ENCODE measurements at places on chromosomes 6 and 20. TPM values are rescaled to one million over a fixed set of nuclear protein-coding genes. Genes with fewer than 3 reads are reported as not detected.

Gene ELOVL2
- total RNA-seq, result 5.9 TPM

Gene ANGPT4
- 0.05 TPM for total RNA-seq

Gene OVOL2
- 0.18 TPM for total RNA-seq

Gene ADGRF1
- total RNA-seq, result 0.45 TPM

Gene MATN4
- total RNA-seq, result not detected

Gene RAD21L1
- not detected for total RNA-seq

Gene LBP
- total RNA-seq, result 459 TPM

Gene OR2B6
- not detected for total RNA-seq

DNA sequence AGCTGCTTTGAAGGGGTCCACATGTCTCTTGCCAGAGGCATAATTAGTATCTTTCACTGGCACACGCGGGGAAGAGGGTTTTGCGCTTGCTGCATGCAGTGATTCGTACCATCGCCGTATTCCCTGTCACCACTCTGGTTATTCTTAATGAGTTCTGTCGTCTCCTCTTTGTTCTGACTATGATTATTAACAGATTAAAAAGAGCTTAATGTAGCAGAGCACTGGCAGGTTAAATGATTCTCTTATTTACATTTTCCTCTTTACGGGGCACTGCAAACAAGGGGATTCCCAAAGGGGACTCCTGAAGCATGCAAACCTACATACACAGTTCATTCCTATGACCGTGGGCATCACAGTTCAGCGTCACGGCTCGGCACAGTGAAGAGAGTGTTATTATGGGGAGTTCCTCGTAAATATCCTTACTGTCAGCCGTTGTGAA, 204.8 kb downstream of the DTNBP1 start:
- DNase-seq, result no peak

GRCh38 chr6:31865205-31866118, 2.8 kb upstream of the NEU1 start:
- DNase-seq, result no peak

GRCh38 chr6:12408752-12409151, 118.6 kb downstream of the EDN1 start:
- no peak for DNase-seq

DNA sequence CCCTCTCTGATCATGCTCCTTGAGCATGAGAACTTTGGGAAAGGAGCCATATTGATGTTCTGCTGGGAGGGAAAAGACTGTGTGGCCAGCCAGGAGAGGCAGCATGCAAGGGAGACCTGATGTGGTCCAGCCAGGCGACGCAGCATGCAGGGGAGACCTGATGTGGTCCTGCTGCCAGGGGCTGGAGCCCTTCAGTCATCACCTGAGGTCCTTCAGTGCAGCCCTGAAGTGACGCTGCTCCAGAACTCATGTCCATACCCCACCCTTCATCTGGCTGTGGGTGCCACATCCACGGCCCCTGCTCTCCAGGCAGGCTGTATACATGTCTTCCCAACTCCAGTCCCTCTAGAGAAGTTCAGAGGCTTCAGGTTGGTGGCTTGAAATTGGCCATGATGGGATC, 134.4 kb downstream of the ERMARD start:
- DNase-seq, result no peak

- no peak for DNase-seq
Observed at GRCh38 chr6:5401845-5402738, 140.8 kb downstream of the FARS2 start.

DNA sequence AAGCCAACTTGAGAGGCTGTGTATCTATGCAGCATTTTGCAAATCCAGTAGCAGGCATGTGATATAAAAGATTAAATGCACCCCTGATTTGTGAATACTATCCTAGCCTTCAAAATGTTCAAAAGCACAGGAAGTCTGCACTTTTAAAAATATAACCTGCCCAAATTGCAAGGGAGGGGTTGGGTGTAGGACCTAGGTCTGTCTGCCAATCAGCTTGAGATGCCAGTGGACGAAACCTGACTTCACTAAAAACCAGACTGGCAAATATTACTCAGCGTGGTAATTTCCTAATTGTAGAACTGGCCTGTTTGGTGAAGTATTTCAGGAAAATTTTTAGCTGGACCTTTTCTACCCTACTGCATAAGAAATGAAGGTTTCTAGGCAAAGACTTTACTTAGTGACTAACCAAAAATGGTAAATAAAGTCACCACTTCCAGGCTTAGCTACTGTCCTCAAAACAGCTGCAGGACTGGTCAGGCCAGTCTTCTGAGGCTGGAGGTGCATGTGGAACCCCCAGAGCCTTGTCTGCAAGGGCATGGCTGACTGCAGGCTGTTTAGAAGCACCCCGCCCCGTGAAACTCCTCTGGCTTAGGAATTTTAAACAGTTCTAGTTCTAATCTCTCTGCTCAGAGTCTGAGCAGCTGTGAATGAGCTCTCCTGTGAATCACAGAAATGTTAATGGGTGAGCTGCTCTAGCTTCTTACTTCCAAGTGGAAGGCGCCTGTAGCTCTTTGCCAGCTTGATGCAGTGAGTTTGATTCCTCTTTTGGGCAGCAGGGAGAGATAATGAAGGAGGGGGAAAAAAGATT, 104.4 kb upstream of the ESR1 start:
- no peak for DNase-seq

DNA sequence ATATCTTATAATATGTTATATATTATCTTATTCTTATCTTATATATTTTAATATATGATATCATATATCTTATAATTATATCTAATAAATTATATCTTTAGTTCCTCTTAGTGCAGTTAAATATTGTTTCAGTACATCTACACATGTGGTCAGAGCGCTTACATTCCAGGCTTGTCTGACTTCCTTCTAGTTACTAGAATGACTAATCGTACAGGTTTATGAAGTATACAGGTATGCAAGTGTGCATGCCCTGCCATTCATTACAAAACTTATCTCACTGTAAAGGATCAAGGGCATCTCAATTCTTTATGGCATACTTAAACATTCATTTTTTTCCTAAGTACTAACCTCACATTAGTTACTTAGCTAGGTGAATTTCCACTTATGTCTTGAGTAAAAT, 1278.0 kb upstream of the MAP3K7 start:
- no peak for DNase-seq

DNA sequence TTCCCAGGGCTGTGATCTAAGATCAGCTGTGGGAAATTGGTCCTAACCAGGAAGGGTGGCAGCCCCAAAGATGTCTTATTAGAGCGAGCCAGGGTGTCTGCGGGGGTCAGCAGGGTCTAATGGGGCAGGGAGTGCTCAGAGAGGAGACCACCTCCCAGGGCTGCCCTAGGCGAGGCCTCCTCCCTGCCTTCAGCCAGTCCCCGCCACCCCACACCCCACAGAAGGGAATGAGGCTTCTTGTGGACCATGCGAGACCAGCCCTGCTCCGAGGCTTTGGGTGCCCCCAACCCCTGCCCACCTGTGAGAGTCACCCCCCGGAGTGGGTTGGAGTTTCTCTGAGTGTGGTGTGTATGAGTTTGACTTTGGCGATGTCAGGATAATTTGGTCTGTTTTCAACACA, 37.8 kb downstream of the SYNJ2 start:
- no peak for DNase-seq

GRCh38 chr6:38739532-38739931, 24.4 kb downstream of the DNAH8 start:
- DNase-seq, result no peak

GRCh38 chr20:45629496-45630100, at the start of gene WFDC10A:
Gene WFDC10A (plus strand): TSS chr20:45629739. CDS start chr20:45629814, 75 bp downstream.
- no peak for DNase-seq

GRCh38 chr6:111724039-111724438, 118.4 kb upstream of the TRAF3IP2 start:
- no peak for DNase-seq

- no peak for DNase-seq
Observed at GRCh38 chr20:15859061-15859460, 714.2 kb downstream of the KIF16B start.

DNA sequence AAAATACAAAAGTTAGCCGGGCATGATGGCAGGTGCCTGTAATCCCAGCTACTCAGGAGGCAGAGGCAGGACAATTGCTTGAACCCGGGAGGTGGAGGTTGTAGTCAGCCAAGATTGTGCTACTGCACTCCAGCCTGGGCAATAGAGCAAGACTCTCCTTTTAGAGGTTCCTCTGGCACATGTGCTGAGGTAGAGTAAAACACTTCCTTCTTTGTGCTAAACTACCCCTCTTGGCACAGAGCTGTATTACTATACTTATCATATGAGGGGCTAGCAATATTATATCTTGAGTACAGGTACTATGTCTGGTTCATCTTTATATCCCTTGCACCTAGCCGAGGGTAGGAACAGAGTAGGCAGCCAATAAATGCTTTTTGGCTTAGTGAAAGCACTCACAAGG, 40.2 kb upstream of the SAMHD1 start:
- no peak for DNase-seq

Data from left lobe of liver (tissue), 2 donors.